IPS DF 6.9 (cell line): ENCODE measurements at places on chromosomes 4 and X.
A peak's percentile ranks its signal among the peaks of the same experiment; 100 is the strongest.

- DNase-seq, result no peak
These were observed 121.0 kb downstream of the PCDH10 start for GRCh38 chr4:133270021-133270570.

- DNase-seq, result no peak
These were observed 26.3 kb upstream of the TRPC3 start for GRCh38 chr4:121978172-121978516.

GRCh38 chrX:71056867-71057266, 11.3 kb downstream of the SNX12 start:
- DNase-seq, result no peak

DNA sequence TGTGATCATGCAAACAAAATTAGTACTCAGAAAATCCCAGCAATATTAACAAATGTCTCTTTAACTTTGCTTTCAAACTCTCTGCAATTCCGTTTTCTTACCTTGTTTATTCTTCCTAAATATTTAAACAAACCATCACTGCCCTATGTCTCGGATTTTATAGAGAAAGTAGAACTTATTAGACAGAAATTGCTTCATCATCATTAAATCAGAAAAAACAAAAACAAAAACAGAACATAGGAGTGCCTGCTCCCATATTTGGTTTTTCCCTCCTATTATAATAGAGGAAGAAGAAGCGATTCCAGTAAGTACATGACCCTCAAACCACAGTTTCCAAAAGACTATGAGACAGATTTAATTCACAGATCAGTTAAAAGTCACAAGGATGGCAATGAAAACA, 1228.0 kb downstream of the RPA4 start:
- DNase-seq, result no peak

DNA sequence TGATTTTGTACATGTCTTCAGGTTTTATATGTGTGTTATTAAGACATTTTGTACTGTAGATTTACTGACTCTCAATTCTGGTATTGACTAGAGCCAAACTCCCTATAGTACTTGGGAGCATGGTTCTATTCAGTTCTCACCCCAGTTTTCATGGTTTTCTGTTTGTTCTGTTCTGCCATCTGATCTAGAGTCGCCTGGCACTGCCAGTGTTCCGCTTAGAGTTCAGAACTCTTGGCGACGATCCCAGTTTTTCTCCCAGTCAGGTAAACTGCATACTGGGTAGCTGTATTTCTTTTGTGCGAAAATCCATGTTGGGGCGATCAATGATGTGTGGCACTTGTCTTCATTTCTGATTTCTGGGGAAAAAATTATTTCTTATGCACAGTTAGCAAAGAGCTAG, 78.0 kb downstream of the PHOX2B start:
- no peak for DNase-seq

DNA sequence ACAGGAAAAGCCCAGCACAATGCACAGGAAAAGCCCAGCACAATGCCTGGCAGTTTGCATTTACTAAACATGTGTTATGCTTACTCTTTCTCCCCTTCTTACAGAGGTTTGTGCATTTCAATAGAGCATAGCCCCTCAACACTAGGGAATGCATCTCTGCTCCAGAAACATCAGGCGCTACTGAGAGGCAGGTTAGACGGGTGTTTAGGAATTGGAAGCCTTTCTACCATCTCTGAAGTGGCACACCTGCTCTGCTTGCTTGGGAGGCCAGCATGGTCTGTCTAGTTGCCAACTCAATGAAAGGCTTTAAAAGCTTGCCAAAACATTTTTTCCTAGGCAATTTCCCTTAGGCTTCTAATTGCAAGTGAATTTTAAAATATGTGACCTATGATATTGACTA, 55.7 kb downstream of the GRID2 start:
- no peak for DNase-seq

DNA sequence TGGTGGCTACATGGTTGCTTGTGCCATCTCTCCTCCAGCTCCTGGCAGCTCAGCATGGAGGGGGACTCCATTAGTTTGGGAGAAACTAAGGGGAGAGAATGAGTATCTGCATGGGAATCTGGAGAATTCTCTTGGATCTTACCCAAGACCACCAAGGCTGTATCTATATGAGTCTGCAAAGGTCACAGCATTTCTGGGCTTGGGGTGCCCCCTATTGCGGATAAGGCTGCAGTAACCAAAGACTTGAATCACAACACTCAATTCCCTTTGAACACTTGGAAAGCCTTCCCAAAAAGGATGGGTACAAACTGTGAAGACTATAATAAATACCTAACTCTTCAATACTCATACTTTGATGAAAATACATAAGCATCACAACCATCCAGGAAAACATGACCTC, 623.5 kb upstream of the NR3C2 start:
- peak; percentile 2 for DNase-seq
